ENCODE measurements at places on chromosomes 12 and 14. TPM values are rescaled to one million over a fixed set of nuclear protein-coding genes. Genes with fewer than 3 reads are reported as not detected.

DNA sequence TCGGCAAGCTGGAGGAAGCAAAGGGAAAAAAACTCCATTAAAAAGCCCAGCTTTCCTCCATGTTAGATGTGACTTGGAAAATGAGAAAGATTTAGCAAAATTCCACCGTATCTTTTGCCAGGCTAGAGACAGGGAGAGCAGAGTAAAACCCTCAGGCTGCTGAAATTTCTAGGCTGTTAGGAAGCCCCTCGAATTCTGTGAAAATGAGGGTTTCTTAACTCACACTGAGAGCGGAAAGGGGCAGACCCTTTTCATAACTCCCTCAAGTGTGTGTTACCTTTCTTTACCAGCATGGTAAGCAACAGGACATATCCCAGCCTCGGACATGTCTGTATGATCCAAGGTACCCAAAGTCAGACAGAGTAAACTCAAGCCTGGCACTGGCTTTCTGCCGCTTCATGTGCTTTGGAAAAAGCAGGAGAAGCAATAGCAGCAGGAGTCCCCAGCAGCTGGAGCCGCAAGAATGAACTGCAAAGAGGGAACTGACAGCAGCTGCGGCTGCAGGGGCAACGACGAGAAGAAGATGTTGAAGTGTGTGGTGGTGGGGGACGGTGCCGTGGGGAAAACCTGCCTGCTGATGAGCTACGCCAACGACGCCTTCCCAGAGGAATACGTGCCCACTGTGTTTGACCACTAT lies at the start of gene RHOJ:
RHOJ (plus strand) TSS at position 37 of the 637 bp plus-strand sequence; CDS start at position 464, 427 bp downstream.
- peaks cover 11% of the 10 kb centered on the region for H3K27me3 ChIP-seq
- no peaks in the 10 kb centered on the region for H3K36me3 ChIP-seq
- no peaks in the 10 kb centered on the region for H3K4me1 ChIP-seq
- no peak within 1 kb of the TSS for H3K27ac ChIP-seq
- no peak for DNase-seq
- no peak within 1 kb of the TSS for H3K4me3 ChIP-seq

The FAM90A1 gene
- total RNA-seq: 0.31 TPM

DNA sequence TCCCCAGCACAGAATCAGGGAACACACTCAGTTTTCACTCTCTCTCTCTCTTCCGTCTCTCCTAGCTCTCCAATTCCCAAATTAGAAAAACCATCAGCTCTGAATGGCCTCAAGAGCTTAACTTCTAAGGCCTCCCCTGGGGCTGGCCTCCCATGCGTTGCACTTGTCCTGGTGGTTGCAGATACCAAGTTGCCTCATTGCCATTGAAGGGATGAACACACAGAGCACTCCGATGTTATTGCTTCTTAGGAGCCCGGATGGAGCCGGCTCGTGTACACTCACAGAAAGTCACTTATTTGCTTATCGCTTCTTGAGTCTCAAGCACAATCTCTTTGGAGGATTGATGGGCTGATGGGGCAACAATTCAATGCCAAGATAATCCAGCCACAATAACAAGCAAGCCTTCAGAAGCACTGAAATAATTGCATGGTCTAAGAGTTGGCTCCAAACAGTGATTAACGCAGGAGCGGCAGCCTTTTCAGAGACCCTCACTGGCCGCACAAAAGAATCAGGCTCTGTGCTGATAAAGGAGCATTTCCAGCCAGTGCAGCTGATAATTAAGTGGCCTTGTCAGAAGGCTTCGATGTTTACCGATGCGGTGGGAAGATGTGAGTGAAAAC lies 175.8 kb upstream of the TMEM132C start:
- no peak overlapping the region for H3K4me3 ChIP-seq
- H3K36me3 ChIP-seq: no peaks in the 10 kb centered on the region
- no peaks in the 10 kb centered on the region for H3K4me1 ChIP-seq
- H3K27ac ChIP-seq: no peak overlapping the region
- DNase-seq: no peak

DNA sequence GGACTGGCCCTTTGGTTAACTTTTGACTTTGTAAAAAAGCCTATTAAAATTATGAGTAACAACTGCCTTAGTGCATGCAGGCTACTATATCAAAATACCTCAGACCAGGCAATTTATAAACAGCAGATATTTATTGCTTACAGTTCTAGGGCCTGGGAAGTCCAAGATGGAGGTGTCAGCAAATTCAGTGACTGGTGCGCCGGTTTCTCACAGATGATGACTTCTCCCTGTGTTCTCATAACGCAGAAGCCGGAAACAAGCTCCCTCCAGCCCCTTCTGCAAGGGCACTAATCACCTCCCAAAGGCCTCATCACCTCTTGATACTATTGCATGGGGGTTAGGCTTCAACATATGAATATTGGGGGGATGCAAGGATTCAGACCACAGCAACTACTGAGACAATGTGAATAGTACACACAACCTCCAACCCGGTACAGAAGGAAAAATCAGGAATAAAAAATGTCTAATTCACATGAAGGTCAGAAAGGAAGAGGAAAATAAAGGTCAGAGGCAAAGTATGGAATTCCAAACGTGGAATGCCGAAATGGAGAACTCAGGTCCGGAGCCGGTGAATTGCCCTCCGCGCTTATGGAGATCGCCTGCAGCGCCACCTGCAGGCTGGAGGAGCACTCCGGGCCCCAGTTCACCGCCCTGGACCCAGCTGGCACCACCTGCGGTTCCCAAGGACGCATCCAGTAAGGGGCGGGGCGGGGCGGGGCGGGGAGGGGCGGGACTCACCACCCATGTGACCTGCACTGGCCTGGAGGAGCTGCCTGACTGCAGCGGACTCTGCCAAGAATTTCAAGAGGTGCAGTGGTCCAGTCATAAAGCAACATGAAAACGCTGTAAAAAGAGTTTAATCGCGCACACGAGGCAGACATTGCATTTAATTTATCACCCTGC lies 203.4 kb downstream of the KIF26A start:
- H3K27me3 ChIP-seq: peaks cover 9% of the 10 kb centered on the region
- peak; percentile 60 for DNase-seq
- no peaks in the 10 kb centered on the region for H3K36me3 ChIP-seq
- H3K4me1 ChIP-seq: no peaks in the 10 kb centered on the region

DNA sequence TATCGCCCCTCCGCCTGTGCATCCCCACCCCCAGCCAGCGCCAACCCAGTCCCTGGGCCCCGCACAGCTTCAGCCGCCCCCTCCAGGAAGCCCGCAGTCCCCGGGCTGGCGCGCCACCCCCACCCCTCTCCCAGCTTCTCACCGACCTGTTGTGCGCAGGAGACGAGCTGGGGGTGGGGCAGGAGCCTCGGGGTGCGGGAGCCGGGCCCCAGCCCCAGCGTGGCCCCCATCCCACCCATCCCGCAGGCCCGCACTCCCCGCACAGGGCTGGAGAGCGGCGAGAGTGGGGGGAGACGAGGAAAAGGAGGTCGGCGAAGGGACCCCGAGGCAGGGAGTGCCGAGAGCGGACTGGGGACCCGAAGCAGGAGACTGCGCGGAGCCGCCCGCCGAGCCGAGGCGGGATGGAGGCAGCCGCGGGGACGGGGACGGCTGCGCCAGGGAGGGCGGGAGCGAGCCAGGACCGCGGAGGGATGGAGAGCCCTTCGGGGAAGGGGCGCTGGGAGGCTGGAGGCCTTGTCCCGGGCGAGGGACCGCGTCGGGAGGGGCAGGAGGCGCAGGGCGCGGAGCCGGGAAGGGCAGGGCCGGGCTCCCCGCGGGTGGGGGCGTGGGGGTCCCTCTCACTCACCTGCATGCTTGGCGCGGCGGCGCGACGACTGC lies 498 bp downstream of the PIANP start:
- H3K27ac ChIP-seq: no peak overlapping the region
- peaks cover 68% of the 10 kb centered on the region for H3K27me3 ChIP-seq
- peaks cover 20% of the 10 kb centered on the region for H3K4me1 ChIP-seq
- DNase-seq: no peak
- peak overlapping the region; percentile 70 for H3K4me3 ChIP-seq

The GLS2 gene
- total RNA-seq: 2.4 TPM

The KRT3 gene
- total RNA-seq: 0.14 TPM

DNA sequence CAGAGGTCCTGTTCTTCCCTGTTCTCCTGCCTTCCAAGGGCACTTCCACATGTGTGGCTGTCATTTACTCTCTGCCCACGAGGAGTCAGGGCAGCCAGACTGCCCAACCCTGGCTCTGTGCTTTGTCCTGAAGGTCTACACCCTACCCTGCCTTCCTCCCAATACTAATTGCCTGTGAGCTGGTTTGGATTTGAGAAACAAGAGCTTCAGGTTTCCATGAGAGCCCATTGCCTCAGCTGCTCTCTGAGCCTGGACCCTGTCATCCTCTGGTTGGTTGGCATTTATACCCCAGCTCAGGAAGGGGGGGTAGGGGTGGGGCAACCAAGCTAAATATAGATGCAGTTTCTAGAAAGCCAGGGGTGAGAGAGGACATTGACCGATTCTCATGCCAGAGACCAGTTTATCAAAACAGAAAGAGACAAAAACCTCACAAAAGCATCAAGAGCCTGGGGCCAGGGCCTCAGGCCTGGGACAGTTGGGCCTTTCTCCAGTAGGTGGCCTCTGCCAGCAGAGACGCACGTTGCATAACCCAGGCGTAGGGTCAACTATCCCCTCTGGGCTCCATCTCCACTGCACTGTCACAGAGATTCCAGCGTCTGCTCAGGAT lies 34.5 kb downstream of the VDR start:
- H3K27ac ChIP-seq: peak overlapping the region; percentile 93

The OAS2 gene
- total RNA-seq: 111 TPM

The COCH gene
- total RNA-seq: 1.2 TPM

All from activated CD4-positive, alpha-beta T cell treated with anti-CD3 and anti-CD28 coated beads, Interleukin-2, amount 10 ng/mL, durations not matched to agents 24 days and 14 days (primary cell).